ENCODE measurements at places on chromosomes 12 and 14.
A peak's percentile ranks its signal among the peaks of the same experiment; 100 is the strongest.

DNA sequence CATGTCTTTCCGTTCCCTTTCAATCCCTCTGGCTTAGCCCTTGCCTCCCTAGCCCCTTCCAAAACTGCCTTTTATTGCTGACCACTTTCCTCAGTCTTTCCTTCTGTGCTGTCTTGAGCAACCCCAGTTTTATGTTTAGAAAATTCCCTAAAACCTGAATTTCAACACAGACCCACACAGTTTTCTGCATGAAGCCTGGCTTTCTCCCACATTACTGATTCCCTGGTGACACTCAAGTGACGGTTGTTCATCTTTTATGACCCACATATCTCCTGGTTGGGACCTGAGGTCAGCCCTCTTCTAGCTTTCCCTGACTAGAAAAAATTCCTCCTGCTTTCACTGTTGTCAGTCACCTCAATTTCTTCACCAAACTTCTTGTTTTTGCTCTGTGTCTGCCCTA, 21.0 kb downstream of the FGD4 start:
- no peak for DNase-seq

DNA sequence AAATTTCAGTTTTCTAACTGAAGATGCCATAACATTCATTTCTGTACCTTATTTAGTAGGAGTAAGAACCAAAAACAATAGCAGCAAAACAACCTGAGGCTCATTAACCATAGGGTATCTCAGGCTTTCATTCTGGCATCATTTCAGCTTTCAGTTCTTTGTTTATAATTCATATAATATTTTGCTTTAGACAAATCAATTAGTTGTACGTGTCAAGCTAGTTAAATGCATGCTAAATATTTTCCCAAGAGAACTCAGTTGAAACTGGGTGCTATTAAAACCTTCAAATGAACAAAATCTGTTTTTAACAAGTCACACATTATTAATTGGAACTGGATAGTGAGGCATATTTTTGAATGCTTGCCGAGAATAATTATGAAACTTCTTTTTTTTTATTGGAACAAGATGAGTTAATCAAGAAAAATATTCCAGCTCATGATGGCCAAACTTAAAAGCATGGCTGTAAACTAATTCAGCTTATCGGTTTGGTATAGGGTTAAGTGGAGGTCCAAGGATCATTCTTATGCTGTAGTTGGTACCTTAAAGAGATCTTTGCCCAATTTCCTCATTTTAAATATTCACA, 442.7 kb downstream of the BTG1 start:
- DNase-seq, result no peak

GRCh38 chr12:128365032-128365431, 98.1 kb downstream of the TMEM132C start:
- no peak for DNase-seq

DNA sequence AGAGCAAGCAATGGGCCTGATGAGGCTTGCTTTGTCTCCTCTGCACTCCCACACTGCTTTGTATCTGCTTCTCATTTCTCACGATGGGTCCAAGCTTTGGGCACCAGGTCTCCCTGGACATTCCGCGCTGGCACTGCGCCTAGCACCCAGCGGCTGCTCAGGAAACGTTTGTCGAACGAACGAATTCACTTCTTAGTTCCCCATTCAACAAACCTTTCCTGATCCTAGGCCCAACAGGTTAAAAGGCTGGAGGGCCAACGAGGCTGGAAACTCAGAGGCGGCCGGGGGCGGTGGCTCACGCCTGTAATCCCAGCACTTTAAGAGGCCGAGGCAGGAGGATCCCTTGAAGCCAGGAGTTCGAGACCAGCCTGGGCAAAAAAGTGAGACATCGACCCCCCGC, 1.0 kb upstream of the GLRX5 start:
- peak; percentile 13 for DNase-seq
